ENCODE measurements at places on chromosomes 5 and 9.

- no peak for DNase-seq
Measured at GRCh38 chr5:57431759-57432158, 50.9 kb downstream of the ACTBL2 start.

GRCh38 chr5:159273923-159274322 lies 10.8 kb downstream of the UBLCP1 start:
- no peak for DNase-seq

DNA sequence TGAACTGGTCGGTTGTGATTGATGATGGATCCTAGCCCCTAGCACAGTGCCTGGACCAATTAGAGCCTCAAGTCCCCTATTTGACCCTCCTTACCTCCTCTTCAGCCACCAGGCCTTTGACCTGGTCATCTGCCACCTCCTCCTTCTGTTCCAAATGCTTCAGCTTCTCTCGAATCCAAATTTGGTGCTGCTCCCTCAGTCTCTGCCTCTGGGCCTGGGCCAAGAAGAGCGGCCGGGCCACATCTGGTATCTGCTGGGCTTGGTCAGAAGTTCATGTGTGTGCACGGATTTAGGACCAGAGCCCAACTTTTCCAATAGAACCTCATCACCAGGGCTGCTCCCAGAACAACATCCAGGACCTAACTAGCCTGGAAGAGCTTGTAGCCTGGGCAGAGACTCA lies 6.5 kb downstream of the SLC35A4 start:
- no peak for DNase-seq

DNA sequence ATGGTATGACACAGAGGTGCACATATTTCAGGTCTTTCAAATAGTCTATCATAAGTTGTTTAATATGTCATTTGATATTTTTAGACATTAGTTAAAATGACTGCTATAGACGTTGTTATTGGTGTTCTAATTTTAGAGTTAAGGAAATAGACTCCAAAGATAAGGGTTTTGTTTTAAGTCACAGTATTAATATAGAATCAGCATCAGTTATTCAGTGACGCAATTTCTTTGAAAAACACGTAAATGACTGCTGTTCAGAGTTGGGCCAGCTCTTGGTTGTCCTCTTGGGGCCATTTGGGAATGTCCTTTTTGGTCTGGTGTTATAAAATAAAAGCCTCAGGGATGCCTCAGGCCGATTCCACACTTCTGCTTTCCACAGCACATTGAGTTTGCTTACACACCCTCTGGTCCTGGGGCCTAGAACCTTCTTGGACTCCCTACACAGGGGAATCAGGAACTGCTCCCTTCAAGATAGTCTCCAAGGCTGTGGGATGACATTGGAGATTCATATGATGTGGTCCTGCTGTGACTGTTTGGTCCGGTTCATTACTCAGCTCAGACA lies 14.3 kb downstream of the OTULIN start:
- DNase-seq = peak; percentile 29

DNA sequence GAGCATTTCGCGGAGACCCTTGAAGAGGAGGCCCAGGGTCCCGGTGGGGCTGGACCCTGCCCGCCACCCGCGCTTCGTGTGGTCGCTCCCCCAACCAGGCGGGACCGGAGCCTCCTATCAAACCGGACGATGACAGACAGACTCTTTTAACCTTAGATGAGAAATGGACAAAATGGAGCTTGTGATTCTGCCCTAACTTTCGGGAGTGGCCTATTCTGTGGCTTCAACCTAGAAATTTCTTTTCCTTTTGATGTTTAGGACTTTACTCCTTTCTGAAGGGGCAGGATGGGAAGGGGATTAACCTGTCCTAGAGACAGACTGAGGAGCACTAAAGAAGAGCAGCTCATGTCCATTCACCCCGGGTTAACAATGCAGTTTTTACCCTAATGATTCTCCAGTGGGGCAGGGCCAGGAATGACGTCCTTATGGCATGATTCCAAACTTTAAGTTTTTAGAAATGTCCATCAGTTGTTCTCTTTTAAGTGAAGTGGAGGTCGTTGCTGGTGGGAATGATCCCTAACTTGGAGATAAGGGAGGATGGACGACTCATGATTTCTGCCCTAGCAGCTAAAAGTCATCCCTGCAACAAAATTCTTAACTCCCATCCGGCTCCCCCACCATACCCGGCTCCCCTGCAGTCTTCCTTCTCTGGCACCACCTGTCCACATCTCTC lies 1.0 kb downstream of the NIPSNAP3A start:
- DNase-seq = no peak

DNA sequence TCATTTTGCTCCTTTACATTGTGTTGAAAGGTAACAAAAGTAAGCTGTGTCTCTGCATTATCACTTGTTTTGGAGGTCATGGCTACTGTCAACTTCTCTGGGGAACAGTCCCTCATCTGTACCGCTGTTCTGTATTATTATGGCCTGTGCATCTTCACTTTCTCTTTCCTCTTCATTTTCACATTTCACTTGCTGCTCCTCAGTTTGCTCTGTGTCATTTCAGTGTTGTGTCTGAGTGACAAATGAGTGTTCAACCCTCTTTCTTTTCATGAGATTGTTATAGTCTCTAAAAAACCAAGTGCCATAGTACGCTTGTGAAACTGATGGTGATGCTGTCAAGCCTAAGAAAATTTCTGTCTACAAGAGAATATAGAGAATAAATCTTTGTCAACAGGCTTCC lies 122.0 kb upstream of the FER start:
- DNase-seq = no peak

DNA sequence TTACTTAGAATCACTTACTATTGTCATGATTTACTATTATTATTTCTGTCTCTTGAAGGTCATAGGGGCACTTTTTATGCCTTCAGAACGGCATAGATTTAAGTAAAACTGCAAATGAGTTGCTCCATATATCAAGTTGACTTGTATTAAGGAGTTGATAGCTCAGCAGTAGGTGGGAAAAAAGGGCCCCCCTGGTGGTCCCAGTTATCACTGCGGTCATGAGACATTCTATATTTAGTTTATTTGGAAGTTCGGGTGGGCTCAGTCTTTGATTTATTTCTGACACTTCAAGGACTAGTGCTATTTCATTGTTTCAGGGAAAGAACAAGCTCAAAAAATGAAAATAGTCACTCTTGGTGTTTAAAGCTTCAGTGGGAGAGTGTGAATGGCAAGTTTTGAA lies 159.3 kb downstream of the SLC24A2 start:
- no peak for DNase-seq

DNA sequence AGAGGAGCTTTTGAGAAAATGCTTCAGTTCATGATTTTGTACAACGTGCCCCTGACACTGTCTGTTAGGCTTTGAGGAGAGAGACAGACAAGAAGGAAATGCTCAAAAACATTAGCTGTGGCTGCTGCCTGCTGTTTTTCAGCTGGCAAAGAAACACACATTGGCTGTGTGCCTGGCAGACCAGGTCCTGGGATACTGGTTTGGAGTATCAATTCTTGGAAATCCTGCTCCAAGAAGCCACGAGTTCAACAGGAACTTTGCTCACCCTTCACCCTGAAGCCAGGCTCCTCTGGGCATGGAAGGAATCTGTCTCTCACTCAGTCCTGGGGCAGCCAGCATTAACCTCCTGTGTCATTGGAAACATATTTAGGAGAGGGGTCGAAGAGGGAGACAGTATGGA lies 245.5 kb downstream of the AUH start:
- DNase-seq = no peak

DNA sequence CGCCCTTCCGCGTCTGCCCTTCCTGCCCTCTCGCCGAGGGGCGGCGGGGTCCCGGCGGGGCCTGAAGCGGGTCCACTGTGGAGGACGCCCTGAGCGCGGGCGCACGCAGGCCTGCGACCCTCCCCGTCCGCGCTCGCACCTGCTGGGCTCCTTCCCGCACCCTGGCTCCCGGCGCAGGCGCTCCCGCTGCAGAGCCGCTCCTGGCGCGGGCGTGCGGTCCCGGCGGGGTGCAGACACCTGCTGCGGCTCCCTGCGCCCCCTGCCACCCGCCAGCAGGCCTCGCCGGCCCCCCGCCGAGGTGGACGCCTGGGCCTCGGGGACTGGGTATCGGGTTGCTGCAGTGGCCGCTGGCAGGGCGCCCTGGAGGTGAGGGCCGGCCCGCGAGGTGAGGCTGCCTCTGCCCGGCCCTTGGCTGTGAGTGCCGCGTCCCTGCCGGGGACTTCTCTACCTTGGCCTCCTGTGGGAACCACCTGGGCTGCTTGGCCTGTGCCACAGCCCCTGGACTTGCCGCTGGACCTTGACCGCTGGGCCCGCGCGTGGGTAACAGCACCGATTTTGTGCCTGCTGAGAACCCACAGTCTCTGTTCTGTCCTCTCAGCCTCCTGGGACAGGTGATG lies 627 bp downstream of the ARRDC1 start:
- no peak for DNase-seq

DNA sequence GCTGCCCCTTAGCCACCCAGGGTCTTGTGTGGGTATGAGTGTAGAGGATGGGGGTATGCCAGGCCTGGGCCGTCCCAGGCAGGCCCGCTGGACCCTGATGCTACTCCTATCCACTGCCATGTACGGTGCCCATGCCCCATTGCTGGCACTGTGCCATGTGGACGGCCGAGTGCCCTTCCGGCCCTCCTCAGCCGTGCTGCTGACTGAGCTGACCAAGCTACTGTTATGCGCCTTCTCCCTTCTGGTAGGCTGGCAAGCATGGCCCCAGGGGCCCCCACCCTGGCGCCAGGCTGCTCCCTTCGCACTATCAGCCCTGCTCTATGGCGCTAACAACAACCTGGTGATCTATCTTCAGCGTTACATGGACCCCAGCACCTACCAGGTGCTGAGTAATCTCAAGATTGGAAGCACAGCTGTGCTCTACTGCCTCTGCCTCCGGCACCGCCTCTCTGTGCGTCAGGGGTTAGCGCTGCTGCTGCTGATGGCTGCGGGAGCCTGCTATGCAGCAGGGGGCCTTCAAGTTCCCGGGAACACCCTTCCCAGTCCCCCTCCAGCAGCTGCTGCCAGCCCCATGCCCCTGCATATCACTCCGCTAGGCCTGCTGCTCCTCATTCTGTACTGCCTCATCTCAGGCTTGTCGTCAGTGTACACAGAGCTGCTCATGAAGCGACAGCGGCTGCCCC lies 2.6 kb downstream of the SLC35A4 start:
- DNase-seq = no peak

DNA sequence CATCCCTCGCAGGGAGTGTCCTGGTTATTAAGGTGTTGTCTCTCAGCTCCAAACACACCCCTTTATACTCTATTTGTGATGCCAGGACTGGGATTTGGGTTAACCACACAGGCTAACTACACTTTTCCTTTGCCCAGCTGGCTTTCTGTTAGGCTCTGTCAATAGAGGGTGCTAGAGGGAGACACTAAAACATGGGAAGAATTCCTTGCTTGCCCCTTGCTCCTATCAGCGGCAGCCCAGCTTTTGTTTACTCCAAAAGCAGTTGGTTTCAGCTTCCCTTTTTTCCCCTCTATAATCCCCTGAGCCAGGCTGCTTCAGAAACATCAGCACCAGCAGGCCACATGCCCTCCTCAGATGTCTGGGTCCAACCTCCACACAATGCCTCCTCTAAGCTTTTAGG lies 297.1 kb downstream of the KCTD16 start:
- no peak for DNase-seq

DNA sequence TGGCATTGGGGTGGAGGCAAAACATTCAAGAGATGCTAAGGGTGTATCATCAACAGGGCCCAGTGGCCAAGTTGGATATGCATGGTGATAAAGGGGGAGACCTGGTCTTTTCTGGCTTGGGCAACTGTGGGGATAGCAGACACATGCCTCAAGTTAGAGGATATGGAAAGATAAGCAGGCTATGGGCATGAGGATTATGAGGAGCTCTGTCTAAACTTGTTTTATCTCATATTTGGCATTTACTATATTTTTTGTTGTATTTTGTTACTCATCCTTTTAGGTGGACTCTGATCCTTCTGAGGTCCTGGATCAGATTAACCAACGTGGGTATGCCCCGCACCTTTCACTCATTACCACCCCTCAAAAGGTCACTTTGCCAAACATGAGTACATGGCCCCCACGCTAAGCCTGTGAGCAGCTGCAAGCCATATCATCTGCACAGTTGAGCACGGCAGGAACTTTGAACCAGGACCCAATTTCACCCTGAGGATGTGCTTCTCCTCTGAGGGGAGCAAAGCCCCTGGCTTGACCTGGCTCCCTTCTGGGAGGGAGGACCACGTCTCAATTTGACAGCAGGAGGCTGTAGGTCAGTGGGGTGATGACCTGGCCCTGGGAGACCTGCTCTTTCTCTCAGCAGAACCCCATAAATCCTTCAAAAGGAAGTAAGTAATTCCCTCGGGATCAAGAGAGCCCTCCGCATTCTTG lies 71.1 kb upstream of the CD180 start:
- DNase-seq = no peak

- DNase-seq = no peak
Measured at GRCh38 chr5:124995421-124995820, 249.0 kb upstream of the ZNF608 start.

DNA sequence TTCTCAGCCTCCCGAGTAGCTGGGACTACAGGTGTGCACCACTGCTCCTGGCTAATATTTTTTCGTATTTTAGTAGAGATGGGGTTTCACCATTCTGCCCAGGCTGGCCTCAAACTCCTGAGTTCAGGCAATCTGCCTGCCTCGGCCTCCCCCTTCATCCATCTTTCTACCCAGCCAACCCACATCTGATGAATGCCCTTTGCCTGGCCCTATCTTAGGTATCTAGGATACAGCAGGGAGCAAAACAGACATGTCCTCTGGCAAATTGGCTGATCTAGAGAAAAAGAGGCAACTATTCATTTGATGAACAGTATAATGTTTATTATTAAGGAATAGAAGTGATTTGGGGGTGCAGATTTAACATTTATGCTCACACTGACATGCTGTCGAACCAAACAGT lies 123.0 kb downstream of the TRIO start:
- DNase-seq = no peak

DNA sequence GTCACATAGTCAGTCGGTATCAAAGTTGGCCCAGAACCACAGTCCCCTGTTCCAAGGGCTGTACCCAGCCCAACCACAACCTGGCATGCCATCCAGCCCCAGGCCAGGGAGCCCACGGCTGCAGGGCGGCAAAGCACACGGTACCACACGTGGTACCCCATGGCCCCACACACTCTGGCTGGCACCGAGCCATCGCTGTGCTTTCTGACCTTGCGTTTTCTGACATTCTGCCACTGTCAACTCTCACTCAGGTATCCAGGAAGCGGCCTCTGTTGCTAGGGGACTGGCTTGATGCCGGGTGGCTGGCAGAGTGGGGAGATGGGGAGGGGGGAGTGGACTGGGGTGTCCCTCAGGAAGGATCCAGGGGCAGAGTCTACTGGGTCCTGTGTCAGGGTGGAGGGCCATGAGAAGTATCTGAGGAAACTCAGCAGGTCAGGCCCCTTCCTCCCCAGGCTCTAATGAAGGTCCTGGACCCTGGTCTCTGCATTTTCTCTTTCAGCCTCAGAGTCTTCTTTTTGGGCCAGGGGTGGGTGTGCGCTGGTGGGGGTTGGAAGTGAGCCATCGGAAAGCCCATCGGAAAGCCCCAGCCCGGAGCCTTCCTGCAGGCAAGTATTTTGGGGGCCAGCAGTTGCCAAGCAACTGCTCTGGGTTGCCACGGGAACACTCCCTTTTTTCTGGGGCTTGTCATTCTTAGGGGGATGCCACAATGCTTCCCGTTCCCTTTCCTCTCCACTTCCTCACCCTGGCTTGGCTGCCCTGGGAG lies 21.0 kb upstream of the RALGDS start:
- peak; percentile 63 for DNase-seq

Data from GM20000 (cell line).